ENCODE measurements at places on chromosomes 16 and 17. TPM values are rescaled to one million over a fixed set of nuclear protein-coding genes. Genes with fewer than 3 reads are reported as not detected.

DNA sequence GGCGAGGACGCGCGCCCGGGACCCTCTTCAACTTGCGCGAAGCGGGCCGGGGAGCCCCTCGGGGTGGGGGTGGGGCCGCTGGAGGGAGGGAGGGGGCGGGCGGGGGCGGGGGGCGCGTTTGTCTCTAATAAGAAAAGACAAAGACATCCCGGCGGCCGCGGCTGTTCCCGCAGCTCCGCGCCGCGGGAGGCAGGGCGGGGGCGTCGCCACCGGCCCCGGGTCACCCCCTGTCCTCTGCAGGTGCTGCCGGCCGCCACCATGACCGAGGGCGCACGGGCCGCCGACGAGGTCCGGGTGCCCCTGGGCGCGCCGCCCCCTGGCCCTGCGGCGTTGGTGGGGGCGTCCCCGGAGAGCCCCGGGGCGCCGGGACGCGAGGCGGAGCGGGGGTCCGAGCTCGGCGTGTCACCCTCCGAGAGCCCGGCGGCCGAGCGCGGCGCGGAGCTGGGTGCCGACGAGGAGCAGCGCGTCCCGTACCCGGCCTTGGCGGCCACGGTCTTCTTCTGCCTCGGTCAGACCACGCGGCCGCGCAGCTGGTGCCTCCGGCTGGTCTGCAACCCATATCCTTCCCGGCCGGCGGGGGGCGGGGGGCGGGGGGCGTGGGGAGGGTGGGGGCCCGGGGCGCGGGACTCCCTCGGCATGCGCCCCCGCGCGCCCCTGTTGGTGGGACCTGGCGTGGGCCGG lies 714 bp downstream of the CACNA1H start:
- H3K4me3 ChIP-seq: peak overlapping the region; percentile 42
- peak; percentile 44 for DNase-seq
- peaks cover 8% of the 10 kb centered on the region for H3K27me3 ChIP-seq
- peak overlapping the region; percentile 90 for H3K27ac ChIP-seq
- H3K36me3 ChIP-seq: no peaks in the 10 kb centered on the region

SLC25A19 gene
- total RNA-seq: 10.8 TPM

GRCh38 chr17:32741381-32741780 lies 135.5 kb downstream of the MYO1D start:
- no peaks in the 10 kb centered on the region for H3K36me3 ChIP-seq
- no peak overlapping the region for H3K4me3 ChIP-seq
- H3K4me1 ChIP-seq: peaks cover 4% of the 10 kb centered on the region
- H3K27me3 ChIP-seq: no peaks in the 10 kb centered on the region

DNA sequence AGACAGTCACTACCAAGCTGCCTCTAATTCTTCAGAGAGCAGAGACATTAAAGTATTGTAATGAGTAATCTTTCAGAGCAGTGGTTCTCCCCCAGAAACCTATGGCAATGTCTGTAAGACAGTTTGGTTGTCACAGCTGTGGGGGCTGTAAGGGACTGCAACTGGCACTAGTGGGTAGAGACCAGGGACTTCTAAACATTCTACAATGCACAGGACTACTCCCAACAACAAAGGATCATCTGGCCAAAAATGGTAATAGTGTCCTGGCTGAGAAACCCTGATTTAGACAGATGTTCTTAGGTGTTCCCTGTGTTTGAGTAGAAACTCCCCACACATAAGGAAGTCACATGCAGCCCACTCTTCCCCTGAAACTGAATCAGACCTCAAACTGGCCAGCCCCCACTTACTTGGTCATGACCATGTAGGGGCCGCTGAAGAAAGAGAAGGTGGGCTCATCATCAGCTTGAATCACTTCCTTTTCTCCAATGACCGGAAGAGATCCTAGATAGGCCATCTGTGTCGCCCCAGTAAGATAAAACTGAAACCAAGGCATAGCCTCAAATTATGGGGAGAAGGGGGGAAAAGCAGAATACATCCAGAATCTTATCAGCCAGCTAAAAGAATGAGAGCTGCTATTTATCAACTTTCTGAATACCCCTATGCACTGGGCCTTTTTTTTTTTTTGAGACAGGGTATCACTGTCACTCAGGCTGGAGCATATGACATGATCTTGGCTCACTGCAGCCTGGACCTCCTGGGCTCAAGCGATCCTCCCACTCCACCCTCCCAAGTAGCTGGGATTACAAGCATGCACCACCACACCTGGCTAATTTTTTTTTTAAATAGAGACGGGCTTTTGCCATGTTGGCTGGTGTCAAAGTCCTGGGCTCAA lies 75.8 kb downstream of the TEX14 start:
- no peak overlapping the region for H3K4me3 ChIP-seq
- no peak for DNase-seq
- H3K27me3 ChIP-seq: no peaks in the 10 kb centered on the region
- no peaks in the 10 kb centered on the region for H3K36me3 ChIP-seq
- H3K4me1 ChIP-seq: no peaks in the 10 kb centered on the region

- no peak overlapping the region for H3K27ac ChIP-seq
- H3K4me1 ChIP-seq: no peaks in the 10 kb centered on the region
- H3K36me3 ChIP-seq: no peaks in the 10 kb centered on the region
- no peak overlapping the region for H3K4me3 ChIP-seq
- DNase-seq: no peak
- no peaks in the 10 kb centered on the region for H3K27me3 ChIP-seq
These were observed 65.3 kb upstream of the CNEP1R1 start for GRCh38 chr16:49959552-49960277.

- H3K27ac ChIP-seq: no peak overlapping the region
- peak; percentile 33 for DNase-seq
- no peaks in the 10 kb centered on the region for H3K27me3 ChIP-seq
- H3K36me3 ChIP-seq: no peaks in the 10 kb centered on the region
- H3K4me3 ChIP-seq: no peak overlapping the region
These were observed 74.8 kb upstream of the SMURF2 start for GRCh38 chr17:64736804-64737492.

- no peak overlapping the region for H3K4me3 ChIP-seq
- peaks cover 3% of the 10 kb centered on the region for H3K27me3 ChIP-seq
- peaks cover 17% of the 10 kb centered on the region for H3K4me1 ChIP-seq
These were observed 2.7 kb downstream of the PLLP start for GRCh38 chr16:57281791-57282190.

PIPOX gene
- total RNA-seq: 15.8 TPM

DNA sequence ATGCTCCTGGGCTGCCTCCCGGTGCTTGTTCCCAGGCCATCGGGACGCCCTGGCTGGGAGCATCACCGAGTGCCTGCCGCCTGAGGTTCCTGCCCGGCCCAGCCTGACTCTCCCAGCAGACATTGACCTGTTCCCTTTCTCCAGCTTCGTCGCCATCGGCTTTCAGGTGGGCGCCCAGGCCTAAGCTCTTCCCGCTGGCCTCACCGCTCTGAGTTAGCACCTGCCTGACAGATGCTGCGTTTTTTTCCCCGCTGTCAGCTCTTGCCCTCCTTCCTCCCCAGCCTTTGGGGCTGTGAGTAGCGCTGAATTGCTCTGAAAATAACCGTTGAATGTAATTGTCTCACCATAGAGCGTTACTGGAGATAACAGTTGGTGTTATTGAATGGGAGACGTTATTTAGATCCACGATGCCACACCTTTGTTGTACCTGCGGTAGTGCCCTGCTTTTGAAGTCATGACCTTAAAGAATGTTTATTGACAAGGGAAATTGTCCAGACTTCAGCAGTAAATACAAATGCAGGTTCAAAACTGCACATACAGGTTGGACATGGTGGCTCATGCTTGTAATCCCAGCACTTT lies 21.3 kb upstream of the SMIM5 start:
- H3K27me3 ChIP-seq: no peaks in the 10 kb centered on the region
- no peak overlapping the region for H3K4me3 ChIP-seq
- no peak for DNase-seq
- H3K27ac ChIP-seq: peak overlapping the region; percentile 96
- no peaks in the 10 kb centered on the region for H3K36me3 ChIP-seq

SOCS3 gene
- total RNA-seq: 130 TPM

DNA sequence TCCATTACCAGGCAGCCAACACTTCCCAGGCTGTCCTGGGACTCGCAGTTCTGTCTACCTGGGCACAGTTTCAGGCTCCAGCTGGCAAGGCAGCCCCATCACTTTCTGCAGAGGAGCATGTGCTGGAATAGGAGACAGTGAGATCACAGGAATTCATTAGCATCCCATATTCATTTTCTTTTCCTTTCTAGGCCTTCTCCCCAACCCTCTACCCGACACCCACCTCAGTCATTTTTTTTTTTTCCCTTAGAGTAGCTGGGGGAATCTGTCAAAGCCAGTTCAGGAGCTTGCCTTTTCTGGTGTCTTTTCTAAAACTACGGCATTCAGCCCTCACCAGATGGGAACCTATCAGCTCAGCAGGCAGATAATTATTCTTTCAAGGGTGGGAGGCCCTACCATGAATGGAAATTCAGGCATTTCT lies 42.4 kb upstream of the FBXO47 start:
- no peak overlapping the region for H3K4me3 ChIP-seq
- no peak for DNase-seq
- no peaks in the 10 kb centered on the region for H3K4me1 ChIP-seq
- H3K27ac ChIP-seq: no peak overlapping the region
- H3K36me3 ChIP-seq: no peaks in the 10 kb centered on the region

DNA sequence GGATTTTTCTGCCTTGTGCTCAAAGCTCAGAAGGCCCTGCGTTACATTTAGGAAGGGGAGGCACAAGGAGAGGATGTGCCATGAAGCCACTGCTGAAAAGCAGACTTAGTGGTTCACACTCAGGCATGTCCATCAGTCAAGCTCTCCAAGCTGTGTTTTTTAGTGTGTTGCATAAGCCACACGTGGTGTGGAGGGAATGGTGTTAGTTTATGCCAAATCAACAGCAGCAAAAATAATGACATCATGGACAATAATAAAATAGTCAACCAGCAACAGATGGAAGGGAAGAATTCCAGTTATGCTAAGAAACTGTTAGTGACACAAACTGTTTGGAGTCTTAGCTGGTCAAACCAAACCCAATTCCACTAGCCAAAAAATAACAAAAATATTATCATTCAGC lies 438.3 kb downstream of the NPIPA7 start:
- DNase-seq: no peak
- no peaks in the 10 kb centered on the region for H3K36me3 ChIP-seq
- no peak overlapping the region for H3K27ac ChIP-seq
- H3K27me3 ChIP-seq: no peaks in the 10 kb centered on the region

- peak; percentile 68 for DNase-seq
- no peak overlapping the region for H3K4me3 ChIP-seq
- no peak overlapping the region for H3K27ac ChIP-seq
- peaks cover 7% of the 10 kb centered on the region for H3K4me1 ChIP-seq
These were observed 1.3 kb upstream of the SLC6A4 start for GRCh38 chr17:30236766-30237165.

GRCh38 chr16:85261657-85262557 lies 149.6 kb upstream of the CIBAR2 start:
- H3K36me3 ChIP-seq: no peaks in the 10 kb centered on the region
- no peak overlapping the region for H3K4me3 ChIP-seq
- peaks cover 4% of the 10 kb centered on the region for H3K4me1 ChIP-seq
- no peaks in the 10 kb centered on the region for H3K27me3 ChIP-seq

PRSS33 gene
- 0.20 TPM for total RNA-seq

VTN gene
- 1,128 TPM for total RNA-seq

MAPT gene
- 0.24 TPM for total RNA-seq

GRCh38 chr16:83967838-83968305 lies at the start of gene NECAB2:
NECAB2 (plus strand) TSS chr16:83968244; CDS start chr16:83968649, 405 bp downstream.
- no peaks in the 10 kb centered on the region for H3K36me3 ChIP-seq
- no peak within 1 kb of the TSS for H3K4me3 ChIP-seq
- no peaks in the 10 kb centered on the region for H3K4me1 ChIP-seq
- DNase-seq: peak; percentile 71

- DNase-seq: no peak
- no peaks in the 10 kb centered on the region for H3K36me3 ChIP-seq
- no peaks in the 10 kb centered on the region for H3K4me1 ChIP-seq
- no peaks in the 10 kb centered on the region for H3K27me3 ChIP-seq
- H3K27ac ChIP-seq: no peak overlapping the region
- H3K4me3 ChIP-seq: no peak overlapping the region
These were observed 24.8 kb downstream of the MIEF2 start for GRCh38 chr17:18285296-18285695.

DNA sequence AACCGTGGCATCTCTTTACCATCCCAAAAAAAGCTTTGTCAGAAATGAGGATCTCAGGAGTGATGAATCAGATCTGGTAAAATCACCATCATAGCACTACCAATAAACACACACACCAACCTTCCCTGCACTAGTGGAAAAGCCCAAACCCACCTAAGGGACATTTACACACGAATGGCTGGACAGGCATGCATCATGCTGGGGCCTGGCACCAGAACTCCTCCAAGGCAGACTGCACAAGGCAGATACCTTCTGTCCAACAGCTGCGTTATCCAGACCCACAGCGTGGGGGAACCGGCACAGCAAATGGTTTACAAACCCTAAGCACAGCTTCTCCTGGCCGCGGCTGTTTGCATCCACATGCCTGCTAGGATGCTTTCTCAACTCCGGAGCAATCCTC lies 2.8 kb downstream of the ASIC2 start:
- H3K4me1 ChIP-seq: no peaks in the 10 kb centered on the region
- peaks cover 68% of the 10 kb centered on the region for H3K27me3 ChIP-seq
- H3K4me3 ChIP-seq: no peak overlapping the region
- no peak for DNase-seq

- H3K4me3 ChIP-seq: no peak overlapping the region
- DNase-seq: peak; percentile 87
- H3K27ac ChIP-seq: no peak overlapping the region
These were observed 12.7 kb downstream of the SLC5A11 start for GRCh38 chr16:24858219-24859041.

TBC1D16 gene
- total RNA-seq: 28.8 TPM

B3GNT9 gene
- 34.5 TPM for total RNA-seq

DNA sequence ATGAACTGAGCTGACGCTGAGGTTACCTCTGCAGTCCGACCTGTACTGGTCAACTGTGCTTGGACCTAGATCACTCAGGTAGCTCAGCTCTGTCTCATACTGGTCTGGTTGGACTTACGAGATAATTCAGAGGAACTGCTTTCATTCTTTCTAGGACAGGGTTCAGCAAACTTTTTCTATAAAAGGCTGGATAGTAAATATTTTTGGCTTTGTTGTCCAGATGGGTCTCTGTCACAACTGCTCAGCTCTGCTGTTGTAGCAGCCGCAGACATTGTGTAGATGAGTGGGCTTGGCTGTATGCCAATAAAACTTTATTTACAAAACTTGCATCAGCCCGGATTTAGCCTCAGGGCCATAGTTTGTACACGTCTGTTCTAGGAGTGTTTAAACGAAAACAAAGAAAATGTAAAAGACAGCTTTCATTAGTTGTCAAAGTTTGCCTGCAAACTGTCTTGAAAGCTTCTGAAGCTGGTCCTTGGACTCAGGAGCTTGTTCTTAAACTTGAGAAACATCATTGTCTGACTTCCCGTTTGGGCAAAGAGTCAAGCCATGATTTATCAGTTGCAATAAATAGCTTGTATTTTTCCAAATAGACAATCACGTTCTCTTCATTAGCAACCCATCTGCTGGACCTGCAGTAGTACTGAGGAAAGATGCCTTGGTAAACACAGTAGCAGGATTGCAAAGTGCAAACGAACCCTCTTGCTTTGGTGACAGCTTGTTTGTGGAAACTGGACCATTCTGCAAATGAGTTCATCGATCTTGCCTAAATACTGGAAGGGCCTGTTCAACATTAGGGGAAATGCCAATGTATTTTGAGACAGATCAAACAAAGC lies 253.4 kb downstream of the SNX29 start:
- H3K36me3 ChIP-seq: no peaks in the 10 kb centered on the region
- H3K27ac ChIP-seq: peak overlapping the region; percentile 58
- H3K4me3 ChIP-seq: no peak overlapping the region
- H3K27me3 ChIP-seq: no peaks in the 10 kb centered on the region
- peak; percentile 32 for DNase-seq

- H3K27ac ChIP-seq: no peak overlapping the region
- H3K27me3 ChIP-seq: no peaks in the 10 kb centered on the region
- H3K4me3 ChIP-seq: no peak overlapping the region
- DNase-seq: no peak
These were observed 10.8 kb upstream of the RIPOR1 start for GRCh38 chr16:67517661-67518423.

Measured in hepatocyte (in vitro differentiated cells).